ENCODE measurements at places on chromosomes 13 and 19. TPM values are rescaled to one million over a fixed set of nuclear protein-coding genes. Genes with fewer than 3 reads are reported as not detected.

- no peak for DNase-seq
Observed at GRCh38 chr13:40116008-40116407, 460.5 kb downstream of the COG6 start.

GRCh38 chr19:8973501-8974091 lies 36.6 kb downstream of the MUC16 start:
- DNase-seq = no peak

GRCh38 chr19:11130824-11131455 lies 24.6 kb downstream of the SPC24 start:
- DNase-seq = no peak

GRCh38 chr19:29927944-29928625 lies 14.0 kb upstream of the URI1 start:
- DNase-seq = no peak

GRCh38 chr19:54186934-54187381 lies 2.4 kb downstream of the MBOAT7 start:
- DNase-seq = no peak

- DNase-seq = no peak
Observed at GRCh38 chr19:12969292-12969988, at the start of gene DAND5. Gene DAND5, plus strand, starts transcription at chr19:12969576. Its CDS starts 85 bp downstream, at chr19:12969661.

- DNase-seq = no peak
Observed at GRCh38 chr13:41501281-41501680, 43.9 kb downstream of the RGCC start.

GRCh38 chr13:105937451-105937850 lies 598.0 kb downstream of the EFNB2 start:
- no peak for DNase-seq

GRCh38 chr13:53382008-53382407 lies 353.4 kb downstream of the OLFM4 start:
- DNase-seq = no peak

DNA sequence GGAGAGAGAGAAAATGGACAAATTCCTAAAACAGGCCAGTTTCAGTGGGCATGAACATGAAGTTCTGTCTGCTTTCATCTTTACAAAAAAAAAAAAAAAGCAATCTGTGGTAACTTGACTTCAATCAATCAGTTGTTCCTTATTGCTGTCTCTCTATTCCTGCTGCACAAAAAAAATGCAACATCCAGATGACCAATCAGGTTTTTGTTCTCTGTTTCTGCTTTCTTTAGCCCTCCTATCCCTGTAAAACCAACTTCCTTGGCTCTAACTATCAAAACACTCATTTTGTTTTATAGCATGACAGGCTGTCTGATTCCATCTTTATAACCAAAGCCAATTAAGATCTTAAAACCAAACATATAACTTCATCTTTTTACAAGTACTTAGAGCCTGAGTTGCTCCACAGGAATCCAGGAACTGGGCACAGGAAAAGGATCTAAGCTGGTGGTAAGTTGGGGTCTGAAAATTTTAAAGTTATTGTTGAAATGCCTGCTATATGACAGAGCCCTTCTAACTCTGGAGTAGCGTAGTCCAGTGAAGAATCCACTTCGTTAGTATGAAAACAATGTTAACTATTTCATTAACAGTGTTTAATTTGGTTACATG lies at the start of gene FPR3:
Gene FPR3, plus strand, starts transcription at position 273 of the 606 bp plus-strand sequence. CDS start 28,592 bp downstream, outside the sequence.
- no peak for DNase-seq

DNA sequence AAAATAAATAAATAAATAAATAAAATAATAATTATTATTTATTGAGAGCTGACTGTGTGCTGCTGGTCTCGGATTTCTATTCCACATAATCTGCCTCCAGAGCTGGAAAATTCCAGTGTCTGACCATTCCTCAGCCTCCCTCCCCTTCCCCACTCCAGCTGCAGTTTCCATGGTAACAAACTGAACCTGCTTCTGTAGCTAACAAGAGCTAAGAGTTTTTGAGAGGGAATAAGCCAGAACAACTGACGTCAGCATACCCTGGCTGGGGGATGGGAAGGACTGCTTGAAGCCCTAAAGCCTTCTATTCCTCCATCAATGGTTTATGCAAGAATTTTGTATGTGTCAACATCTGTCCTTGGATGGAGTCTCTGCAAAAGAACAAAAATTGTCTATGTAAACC lies 26.0 kb upstream of the PEG3 start:
- peak; percentile 57 for DNase-seq

DNA sequence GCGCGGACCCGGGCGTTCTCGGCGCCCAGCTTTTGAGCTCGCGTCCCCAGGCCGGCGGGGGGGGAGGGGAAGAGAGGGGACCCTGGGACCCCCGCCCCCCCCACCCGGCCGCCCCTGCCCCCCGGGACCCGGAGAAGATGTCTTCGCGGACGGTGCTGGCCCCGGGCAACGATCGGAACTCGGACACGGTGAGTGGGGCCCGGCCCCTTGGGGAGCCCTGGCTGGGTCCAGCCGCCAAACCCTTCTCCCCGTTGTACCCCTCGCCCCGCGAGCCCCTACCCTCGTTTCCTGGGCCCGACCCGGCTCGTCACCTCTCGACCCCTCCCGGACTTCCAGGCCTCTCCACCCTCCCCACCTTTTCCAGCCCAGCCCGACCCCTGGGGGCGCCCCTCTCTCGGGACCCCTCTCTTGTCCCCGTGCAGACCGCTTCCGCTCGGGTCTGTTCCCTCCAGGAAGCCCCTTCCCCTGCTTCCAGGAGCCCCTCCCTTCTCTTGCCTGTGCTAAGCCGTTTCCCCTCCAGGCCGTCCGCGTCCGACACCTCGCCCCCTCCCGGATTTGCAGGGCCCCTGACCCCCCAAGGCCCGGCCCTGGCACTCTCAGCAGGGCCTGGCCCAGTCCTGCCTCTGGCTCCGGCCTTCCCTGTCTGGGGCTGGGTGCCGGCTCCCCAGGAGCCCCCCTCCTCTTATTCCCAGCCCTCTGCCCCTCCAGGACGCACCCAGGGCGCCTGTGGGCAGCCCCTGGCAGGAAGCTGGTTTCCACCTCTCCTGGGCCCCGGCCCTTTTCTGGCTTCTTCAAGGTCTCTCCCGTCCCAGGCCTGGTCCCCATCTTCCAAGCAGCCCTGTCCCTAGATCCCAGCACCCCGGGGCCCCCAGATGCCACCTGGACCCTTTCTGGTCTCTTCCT lies 632 bp downstream of the MARK4 start:
- no peak for DNase-seq

GRCh38 chr13:20495087-20496023 lies 30.3 kb downstream of the CRYL1 start:
- DNase-seq = no peak

DNA sequence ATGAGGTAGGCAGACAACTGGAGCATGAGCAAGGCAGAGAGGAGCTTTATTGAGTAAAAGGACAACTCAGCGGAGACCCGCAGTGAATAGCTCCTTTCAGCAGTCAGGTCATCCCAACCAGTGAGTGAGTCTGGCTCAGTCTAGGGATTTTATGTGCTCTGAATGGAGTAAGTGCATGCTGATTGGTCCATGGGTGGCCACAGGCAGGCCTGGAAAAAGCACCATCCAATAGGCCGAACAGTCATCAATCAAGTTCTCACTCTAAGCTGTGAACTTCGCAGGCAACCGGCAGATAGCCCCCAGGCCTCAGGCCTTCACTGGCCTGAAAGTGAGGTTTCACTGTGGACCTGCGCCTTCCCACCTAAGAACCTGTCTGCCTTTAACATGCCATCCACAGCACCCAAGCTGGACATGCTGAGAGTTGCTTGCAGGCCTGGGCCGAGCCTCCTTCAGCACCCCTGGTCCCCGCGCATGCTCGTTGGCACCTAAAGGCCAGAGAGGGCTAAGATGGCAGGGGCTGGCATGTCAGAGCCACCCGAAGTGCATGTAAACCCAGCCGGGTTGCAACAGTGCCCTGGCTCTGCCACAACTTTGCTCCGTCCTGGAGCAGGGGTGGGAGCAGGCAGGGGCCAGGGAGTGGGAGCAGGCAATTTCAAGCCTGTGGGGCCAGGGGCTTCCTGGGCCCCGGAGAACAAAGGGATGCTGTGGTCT lies 698.7 kb downstream of the SLITRK1 start:
- no peak for DNase-seq

DNA sequence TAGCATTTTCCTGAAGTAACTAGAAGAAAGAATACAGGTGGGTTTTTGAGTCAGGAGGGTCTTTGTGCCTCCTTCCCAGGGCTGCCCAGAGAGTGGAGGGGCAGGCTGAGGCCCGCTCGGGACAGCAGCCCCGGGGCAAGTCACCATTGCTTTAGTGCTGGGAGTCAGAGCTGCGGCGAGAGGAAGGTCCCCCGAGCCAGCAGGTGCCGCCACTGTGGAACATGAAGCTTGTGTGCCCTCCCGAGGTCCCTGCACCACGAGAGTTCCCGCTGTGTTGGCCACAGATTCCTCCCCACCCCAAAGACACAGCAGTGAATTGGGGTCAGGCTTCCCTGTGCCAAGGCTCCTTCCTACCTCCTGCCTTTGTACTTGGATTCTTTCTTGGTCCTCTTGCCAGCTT lies 50.9 kb upstream of the TEX29 start:
- DNase-seq = no peak

DNA sequence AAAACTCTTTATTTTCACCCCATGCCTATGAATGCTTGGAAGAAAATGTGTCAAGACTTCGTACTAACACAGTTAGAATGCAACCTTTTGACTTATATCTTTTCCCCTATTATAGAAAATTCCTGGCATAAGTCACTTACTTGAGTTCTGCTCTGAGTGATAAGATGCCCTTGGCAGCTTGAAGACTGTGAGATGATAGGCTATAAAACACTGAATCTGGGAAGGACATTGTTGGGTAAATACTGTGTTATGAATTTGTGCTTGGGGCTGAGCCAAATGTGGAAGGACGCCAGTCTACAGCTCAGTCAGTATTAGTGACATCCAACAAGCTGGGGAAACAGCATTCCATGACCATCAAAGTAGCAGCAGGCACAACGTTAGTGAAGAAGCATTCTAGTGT lies 368.0 kb upstream of the SGCG start:
- no peak for DNase-seq

- no peak for DNase-seq
Observed at GRCh38 chr13:112576191-112576590, 11.8 kb downstream of the TUBGCP3 start.

GRCh38 chr13:59531571-59532091 lies 632.1 kb downstream of the DIAPH3 start:
- DNase-seq = no peak

- DNase-seq = no peak
Observed at GRCh38 chr13:50509167-50509566, 334.3 kb downstream of the DLEU7 start.

- DNase-seq = no peak
Observed at GRCh38 chr19:49114630-49115363, 627 bp downstream of the LIN7B start.

DNA sequence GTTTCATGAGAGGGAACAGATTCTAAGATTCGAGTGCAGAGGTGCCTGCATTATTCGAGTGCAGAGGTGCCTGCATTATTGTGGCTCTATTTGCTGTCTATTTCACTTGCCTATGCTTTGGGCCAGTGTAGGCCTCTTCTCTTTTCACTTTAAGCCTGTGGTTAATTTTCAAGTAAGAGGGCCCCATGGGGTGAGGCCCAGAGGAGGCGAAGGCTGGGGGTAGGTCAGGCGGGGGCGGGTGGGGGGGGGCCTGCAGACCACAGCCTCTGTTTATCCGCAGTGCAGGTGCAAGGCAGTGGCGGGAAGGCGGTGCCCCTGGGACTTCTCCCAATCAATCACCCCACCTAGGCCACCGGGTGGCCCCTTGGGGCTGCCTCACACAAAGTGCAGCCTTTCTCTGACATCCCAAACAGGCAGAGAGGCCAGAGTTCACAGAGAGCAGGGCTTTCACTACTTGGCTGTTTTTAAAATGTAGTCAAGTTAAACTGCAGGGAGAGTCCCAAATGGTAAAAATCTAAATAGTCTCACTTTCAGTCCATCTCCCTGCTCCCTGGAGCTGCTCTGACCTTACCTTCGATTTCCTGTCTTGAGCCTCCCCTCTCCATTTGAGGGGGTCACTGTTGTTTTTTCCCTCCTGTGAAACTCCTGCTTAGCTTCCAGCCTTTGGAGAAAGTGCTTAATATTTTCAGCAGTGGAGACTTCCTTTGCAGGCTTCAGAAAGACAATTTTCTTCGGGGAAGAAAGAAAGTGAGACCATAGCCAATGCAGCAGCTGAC lies 249.0 kb downstream of the DLEU7 start:
- no peak for DNase-seq

GRCh38 chr13:31629085-31629780 lies 110.1 kb upstream of the RXFP2 start:
- DNase-seq = no peak

- DNase-seq = no peak
Observed at GRCh38 chr19:19192910-19193423, 909 bp downstream of the RFXANK start.

DNA sequence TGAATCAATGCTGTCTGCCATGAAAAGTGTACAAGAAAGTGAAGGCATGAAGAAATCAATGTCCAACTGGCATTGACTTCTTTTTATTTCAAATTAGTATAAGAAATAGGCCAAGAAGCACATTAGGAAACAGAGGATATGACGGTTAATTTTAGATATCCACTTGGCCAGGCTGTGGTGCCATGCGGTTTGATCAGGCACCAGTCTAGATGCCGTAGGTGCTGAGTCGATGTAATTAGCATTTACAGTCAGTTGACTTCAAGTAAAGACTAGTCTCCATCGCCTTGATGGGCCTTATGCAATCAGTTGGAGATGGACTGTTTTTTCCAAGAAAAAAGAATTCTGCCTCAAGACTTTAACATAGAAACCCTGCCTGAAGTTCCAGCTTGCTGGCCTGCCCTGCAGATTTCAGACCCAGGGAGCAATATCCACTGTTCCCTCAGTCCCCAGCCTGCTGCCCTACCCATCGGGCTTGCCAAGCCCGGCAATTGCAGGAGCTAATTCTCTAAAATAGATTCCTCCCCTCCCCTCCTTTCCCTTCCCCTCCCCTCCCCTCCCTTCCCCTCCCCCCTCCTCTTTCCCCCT lies 120.5 kb upstream of the PEG3 start:
- DNase-seq = no peak

DNA sequence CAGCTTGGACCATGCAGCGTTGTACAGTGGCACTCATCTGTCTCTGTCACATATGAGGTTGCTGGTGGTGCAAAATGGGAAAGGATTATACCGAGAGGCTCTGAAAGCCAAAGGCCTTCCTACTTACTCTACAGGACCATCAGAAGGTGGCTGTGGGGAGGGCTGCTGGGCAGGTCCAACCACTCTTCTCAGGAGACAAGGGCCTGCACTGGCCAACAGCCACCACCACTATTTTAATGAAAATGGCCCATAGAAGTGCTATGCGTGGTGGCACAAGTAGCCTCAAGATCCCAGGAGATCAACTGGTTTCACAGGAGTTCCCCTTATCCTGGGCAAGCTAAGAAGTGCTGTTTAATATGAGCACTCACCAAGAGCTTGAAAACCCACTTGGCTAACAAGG lies 52.3 kb downstream of the MRPL57 start:
- no peak for DNase-seq

The FARSA gene
- polyA plus RNA-seq = 42.6 TPM

The AP1M2 gene
- not detected for polyA plus RNA-seq

The MOB3A gene
- 13.4 TPM for polyA plus RNA-seq

The KMT2B gene
- 23.0 TPM for polyA plus RNA-seq

The TEX29 gene
- polyA plus RNA-seq = 0.30 TPM

The TYROBP gene
- 14.7 TPM for polyA plus RNA-seq

The ICAM5 gene
- polyA plus RNA-seq = 0.18 TPM

The SPTBN4 gene
- polyA plus RNA-seq = 0.33 TPM

The TNFSF9 gene
- polyA plus RNA-seq = 0.92 TPM

The MADCAM1 gene
- polyA plus RNA-seq = 7.4 TPM

The RTBDN gene
- not detected for polyA plus RNA-seq

The C19orf81 gene
- 3.8 TPM for polyA plus RNA-seq

The NTN5 gene
- polyA plus RNA-seq = 2.9 TPM

The GIPC3 gene
- polyA plus RNA-seq = 1.4 TPM

The SAFB2 gene
- 46.4 TPM for polyA plus RNA-seq

The SGCG gene
- 70.9 TPM for polyA plus RNA-seq

The DPP9 gene
- polyA plus RNA-seq = 24.2 TPM

All from forelimb muscle (tissue), 1 donor.